Stimulated activated CD4-positive, alpha-beta T cell treated with anti-CD3 and anti-CD28 coated beads, TNF-alpha, amount 100 ng/mL, for 24 hours (primary cell): ENCODE measurements at places on chromosomes 13 and 19.

DNA sequence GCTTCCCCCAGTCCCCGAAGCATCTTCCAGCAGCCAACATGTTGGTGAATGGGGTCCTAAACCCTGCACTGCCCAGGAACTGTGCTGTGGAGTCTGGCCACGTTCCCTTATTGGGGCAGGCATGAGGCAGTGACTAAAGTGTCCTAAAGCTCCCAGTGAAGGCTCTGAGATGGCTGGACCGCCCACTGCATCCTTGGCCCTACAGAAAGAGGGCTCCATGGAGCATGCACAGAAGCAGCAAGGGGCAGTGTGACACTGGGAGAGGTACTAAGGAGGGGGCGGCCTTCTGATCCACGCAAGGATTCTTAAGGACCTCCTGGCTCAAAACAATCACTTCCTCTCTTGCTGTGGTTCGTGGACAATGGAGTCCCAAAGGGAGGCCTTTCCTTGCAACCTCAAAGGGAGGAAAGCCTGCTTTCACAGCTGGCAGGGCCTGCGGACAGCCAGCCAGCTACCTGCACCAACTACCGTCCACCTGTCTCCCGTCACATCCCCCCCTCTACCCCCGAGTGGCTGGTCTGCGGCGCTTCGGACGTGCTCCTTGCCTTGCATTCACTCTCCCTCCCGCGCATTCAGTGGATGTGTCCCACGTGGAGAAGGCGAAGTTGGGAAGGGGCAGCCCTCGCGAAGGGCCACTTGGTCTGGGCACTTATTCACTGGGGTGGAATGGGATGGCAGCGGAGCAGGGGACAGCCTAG, 63.9 kb upstream of the STARD13 start:
- DNase-seq = no peak

DNA sequence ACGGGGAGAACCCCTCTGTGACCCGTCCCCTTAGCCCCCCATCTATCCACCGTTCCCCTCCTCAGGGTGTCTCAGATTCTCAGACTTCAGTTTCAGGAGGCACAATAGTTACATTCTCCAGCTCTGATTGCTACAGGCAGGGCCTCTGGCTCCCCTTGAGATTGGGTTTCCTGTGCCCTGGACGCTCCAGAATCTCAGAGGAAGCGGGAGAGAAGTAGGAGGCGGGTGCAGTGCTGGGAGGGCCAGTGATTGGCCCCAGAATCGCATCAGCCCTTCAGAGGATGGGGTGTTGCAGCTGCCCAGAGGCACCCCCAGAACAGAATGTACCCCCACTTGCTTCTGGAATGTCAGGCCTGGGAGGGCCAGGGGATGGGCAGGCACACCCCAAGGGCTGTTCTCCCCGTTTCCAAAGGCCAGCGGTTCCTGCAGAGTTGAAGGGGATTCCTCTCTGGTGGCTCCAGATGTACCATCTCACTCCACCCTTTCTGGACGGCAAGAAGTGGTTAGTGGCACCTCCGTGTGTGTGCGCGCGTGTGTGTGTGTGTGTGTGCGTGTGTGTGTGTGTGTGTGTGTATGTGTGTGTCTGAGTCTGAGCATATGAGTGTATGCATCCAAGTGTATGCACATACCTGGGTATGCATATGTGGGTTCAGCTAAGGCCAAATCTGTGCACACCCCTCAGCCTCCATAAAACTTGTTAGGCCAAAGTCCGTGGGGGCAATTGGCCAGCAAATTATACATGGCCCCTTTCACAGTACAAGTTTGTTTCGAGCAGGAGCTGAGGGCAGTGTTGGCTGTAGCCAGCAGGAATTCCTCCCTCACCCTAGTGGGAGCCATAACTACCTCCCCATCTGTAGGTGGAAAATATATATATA, 35.5 kb downstream of the LYL1 start:
- no peak for DNase-seq

DNA sequence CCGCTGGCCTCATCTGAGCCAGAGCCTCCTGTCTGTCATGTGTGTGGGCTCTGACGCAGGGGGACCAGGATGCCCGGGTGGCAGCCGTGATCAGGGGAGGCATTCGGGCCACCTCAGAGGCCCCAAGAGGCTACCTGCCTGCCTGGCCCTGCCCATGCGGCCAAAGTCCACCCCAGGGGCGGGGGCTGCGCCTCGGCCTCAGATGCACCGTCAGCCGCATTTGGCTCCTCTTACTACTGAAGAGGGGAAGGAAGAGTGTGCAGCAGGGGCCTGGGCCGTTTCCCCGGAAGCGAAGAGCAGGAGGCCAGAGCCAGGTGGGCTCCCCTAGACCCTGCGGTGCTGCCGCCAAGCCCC, 34.0 kb downstream of the C13orf46 start:
- no peak for DNase-seq

DNA sequence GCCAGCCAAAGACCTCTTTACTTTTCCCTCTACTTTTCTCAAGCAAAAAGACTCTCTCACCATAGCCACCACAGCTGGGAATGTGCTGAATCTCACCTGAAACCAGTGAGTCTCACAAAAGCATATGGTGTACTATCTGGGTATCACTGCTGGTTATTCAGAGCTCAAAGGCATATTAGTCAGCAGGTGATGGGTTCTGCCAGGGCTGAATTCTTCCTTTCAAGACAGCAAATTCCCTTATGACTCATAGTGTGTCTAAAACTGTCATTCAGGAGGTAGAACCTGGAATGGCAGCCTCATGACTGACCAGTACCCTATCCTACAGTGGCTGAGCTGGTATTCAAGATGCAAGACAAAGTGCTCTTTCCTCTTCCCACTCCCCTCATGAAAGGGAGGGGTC, 2859.1 kb downstream of the PCDH9 start:
- no peak for DNase-seq

GRCh38 chr13:70668983-70669382, 560.7 kb upstream of the KLHL1 start:
- DNase-seq = no peak

GRCh38 chr19:40279120-40279551, 6.0 kb downstream of the AKT2 start:
- no peak for DNase-seq

DNA sequence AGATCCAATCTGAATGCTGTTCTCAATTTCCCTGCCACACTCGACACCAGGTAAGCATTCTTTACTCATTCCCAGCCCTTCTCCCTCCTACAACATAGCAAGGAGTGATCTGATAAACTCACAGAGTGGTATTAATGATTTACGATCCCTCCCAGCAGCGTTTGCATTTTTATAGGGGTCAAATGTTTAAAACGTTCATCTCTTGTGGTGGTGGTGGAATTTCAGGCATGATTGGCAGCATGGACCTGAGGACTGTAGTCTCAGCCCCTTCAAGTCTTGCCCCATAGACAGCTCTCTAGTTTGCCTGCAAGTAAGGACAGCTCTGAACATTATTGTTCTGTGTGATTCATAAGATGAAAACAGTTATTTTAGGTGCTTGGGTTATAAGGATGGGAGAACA, 565.7 kb downstream of the EFNB2 start:
- DNase-seq = no peak

DNA sequence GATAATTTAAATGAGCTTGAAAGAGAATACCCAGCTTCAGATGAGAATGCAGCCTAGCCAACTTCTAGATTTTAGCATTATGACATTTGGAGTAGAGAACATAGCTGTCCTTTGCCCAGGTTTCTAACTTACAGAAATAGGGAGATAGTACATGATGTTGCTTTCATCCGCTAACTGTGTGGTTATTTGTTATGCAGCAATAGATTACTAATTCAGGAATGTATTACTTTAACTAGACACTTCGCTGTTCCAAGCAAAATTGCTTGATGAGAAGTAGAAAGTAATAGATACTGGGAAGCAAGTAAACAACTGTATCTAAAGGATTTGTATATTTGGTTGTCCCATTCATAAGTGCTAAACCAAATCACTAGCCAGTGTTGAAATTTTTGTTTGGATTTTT, 790.9 kb upstream of the PRR20A start:
- no peak for DNase-seq

- no peak for DNase-seq
Observed at GRCh38 chr13:70255406-70255991, 147.2 kb upstream of the KLHL1 start.

- DNase-seq = no peak
Observed at GRCh38 chr13:71312923-71313322, 554.1 kb downstream of the DACH1 start.

- DNase-seq = no peak
Observed at GRCh38 chr13:33918199-33918932, 100.4 kb downstream of the RFC3 start.

DNA sequence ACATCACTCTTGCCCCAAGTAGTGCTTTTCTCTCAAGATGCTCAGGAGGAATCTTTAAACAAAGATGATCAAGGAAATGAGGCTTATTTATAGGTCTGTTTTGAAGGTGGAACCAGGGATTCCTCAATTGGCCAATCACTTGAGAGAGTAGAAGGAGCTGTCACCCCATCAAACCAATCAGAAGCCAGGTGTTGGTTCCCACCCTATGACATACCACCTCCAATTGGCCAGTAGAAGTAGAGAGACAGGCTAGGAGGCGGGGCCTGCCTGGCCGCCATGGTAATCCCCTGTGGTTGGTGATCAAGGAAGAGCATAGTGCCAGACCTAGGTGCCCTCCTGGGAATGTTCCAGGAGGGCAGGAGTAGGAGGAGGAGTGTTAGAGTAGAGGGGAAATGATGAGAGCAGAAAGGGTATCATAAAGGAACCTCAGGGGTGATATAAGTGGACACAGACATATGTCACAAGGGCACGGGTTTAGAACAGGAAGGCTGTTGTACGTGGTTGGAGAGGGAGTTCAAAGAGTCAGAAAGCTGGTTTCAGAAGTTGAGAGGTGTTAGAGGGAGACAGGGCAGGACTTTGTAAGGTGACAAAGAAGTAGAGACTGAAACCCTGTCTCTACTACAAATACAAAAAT, 10.5 kb downstream of the PMIS2 start:
- DNase-seq = no peak

- DNase-seq = no peak
Observed at GRCh38 chr19:9916719-9917118, 19.6 kb downstream of the OLFM2 start.

DNA sequence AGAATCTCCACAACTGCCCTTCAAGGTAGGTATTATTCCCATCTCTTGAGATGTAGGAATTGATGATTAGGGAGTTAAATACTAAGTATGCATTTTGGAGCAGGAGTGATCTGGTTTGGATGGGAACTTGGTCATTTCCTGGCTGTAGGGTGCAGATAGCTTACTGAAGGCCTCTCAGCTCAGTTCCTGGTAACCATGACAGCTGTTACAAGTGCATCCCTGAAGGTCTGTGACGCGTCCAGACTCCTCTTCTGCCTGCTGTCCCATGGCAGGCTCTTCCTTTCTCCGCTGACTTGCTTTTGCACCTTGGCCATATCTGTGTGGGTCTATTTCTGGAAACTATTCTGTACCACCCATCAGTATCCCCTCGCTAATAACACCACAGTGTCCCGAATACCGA, 387.8 kb downstream of the ZNF536 start:
- DNase-seq = no peak

GRCh38 chr13:20980899-20981298, 78.4 kb upstream of the XPO4 start:
- DNase-seq = no peak

DNA sequence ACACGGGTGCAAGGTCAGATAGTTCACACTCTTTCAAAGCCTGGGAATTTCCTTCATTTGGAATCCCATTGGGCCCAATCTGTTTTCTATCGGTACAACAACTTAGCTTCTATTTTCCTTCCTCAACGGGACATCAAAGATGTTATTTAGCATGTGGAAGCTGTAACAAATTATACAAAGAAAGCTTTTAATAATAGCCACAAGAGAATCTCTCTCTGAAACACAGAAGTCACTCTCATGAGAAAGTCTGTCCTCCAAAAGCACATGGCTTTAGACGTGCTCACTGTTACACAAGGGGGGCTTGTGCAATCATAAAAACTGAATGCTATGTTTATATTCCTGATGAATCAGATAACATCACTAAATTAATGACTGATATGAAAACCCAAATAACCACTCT, 28.9 kb upstream of the CYSLTR2 start:
- no peak for DNase-seq

DNA sequence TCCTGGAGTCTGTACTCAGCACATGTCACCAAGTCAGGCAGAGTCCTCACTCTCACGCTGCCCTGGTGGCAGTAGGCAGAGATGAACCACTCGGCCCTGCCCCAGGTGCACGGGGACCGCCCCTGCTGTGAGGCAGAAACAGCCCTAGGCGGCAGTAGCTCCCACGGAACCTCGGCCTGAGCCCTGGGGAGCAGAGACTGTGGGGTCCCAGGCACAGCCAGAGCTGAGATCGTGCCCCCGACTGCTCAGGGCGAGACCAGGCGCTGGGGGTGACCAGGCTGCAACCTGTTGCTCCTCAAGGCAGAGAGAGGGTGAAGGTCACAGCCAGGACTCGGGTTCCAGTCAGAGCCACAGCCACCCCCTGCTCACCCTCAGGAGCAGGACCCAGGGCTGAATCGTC, 34.9 kb downstream of the AP1M1 start:
- DNase-seq = no peak

- no peak for DNase-seq
Observed at GRCh38 chr19:35314031-35314430, 15.0 kb upstream of the CD22 start.

DNA sequence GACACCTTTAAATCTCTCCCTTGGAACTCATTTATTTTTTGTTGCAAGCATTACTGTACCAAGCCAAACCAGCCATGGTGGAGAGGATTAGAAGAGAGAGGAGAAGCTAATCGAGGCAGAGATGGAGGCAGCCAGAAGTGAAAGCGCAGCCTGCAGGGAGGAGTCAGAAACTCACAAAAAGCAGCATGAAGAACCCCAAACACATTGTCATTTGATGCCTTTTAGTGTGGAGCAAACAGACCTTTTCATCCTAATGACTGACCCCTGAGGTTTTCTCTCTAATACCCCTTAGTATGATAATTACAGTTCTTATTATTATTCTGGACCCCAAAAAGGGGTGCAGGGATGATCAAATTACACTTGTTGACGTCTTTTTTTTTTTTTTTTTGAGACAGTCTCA, 62.5 kb downstream of the TNFRSF19 start:
- no peak for DNase-seq

- DNase-seq = peak; percentile 25
Observed at GRCh38 chr19:8004723-8005513, 523 bp downstream of the ELAVL1 start.

GRCh38 chr19:33806434-33806881, 9.8 kb downstream of the KCTD15 start:
- DNase-seq = no peak
